Trophoblast cell (in vitro differentiated cells and primary cell): ENCODE measurements at places on chromosomes 5 and 9.

- no peak for DNase-seq
Measured at GRCh38 chr9:126532951-126533925, 80.5 kb upstream of the LMX1B start.

DNA sequence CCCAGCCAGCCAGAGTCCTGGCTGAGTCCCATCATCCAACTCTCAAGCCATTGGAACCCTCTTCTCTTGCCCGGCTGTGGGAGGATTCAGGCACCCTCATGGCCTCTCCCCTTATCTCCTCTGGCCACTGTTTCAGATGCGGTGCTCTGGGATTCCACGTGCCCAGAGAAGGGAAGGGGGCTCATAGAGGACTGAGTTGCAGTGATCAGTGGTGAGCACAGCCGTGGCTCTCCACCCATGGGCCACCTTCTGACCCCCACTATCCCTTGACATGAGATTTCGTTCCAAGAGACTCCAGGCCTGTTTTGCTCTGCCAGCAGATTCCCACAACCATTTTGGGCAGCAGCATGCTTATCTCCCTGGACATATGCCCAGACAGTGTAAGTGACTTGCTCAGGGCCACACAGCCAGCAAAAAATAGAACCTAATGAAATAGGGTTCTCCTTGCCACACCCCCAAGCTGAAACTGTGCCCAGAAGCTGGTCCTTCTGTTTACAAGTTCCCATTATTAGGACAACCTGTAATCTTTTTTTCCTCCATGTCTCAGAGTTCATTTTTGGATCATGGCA lies 2.7 kb downstream of the GPX3 start:
- DNase-seq, result no peak

GRCh38 chr5:78899922-78900362 lies 85.2 kb downstream of the ARSB start:
- DNase-seq, result peak; percentile 40

DNA sequence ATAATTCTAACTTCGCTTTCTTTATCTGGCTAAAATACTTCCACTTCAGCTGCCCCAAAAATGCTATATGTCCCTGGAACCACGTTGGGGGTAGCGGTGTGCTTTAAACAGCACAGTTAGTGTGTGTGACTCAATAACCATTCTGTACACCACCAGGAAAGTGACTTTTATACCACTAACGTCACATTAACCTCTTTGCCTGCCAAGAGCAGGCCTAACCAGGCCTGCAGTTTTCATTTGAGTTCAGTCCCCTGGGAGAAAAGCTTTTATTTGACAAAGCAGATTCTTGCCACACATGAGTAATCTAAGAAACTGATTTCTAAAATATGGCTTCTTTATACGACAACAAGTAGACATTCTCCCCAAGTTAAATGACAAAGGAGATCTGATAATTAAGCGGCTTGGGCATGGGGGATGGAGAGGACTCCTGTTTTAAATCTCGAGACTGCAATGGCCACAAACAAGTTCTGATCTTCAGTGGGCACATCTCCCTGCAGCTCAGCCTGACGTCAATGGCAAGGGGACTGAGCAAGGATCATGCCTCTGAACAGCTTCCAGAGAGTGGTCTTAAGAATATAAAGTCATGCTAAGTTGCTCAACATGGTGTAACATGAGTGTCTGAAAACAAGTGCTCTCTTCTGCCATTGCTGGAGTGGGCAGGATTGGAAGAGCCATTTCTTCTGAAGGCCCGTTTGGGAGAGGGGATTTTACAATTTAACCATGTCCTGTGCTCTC lies 91.8 kb downstream of the GLIS3 start:
- no peak for DNase-seq

GRCh38 chr5:71533142-71533541 lies 54.0 kb upstream of the MCCC2 start:
- DNase-seq, result no peak

DNA sequence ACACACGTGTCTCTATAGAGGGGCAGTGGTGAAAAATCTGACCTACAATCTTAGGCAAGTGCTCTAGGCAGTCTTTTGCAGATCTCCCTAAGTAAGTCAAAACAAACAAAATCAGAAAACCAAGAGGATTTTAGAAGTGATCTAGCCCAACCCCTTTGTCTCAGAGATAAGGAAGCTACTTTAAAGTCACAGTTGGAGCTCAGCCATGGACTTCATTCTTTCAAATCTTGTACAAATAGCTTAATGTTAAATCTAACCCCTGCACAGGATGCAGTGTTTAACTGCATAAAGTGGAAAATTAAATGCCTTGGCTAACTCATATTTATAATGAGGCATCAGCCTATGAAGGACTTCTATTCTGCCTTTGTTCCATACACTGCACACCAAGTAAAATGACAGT lies 135.1 kb upstream of the RFX3 start:
- DNase-seq, result no peak

DNA sequence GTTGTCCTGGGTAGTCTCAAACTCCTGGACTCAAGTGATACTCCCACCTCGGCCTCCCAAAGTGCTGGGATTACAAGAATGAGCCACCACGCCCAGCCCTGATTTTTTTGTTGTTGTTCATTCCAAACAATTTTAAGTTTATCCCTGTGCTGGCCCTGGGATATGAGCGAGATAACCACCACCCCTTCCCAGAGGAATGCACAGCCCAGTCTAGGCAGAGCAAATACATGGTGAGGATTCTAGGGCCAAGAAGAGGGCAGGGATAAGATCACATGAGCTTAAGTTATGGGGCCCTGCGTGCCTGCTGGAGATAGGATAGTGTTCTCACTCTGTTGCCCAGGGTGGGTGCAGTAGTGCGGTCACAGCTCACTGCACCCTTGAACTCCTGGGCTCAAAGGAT lies 21.0 kb upstream of the TOR1B start:
- DNase-seq, result peak; percentile 74

DNA sequence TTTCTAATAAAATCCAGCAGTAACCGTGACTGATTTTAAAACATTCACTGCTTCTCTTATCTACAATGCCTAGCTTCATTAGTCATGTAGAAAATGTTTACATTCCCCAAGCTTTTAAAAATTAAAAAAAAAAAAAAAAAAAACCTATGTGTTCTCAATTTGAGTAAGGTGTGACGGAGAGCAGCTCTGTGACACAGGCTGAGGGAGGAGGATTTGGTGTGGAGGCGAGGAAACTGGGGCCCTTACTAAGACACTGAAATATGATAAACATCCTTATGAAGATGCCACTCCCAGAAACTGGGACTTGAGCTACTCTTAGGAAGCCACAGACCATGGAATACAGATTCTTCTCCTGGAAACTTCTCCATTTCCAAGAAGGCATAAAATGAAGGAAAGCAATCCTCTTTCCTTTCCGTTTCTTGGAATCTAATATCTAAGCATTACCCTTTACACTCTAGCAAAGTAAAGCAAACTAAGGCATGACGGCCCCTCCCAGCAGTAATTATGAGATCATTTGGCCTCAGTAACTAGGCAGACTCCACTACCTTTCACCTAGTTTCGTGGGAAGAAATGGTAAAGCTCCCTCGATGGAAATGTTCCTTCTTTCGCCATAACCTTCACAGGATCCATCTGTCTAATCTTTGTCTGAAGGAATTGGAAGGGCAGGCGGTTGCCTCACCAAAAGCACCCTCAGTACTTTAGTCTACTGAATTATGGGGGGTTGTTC lies 23.5 kb downstream of the GRAMD2B start:
- peak; percentile 70 for DNase-seq

DNA sequence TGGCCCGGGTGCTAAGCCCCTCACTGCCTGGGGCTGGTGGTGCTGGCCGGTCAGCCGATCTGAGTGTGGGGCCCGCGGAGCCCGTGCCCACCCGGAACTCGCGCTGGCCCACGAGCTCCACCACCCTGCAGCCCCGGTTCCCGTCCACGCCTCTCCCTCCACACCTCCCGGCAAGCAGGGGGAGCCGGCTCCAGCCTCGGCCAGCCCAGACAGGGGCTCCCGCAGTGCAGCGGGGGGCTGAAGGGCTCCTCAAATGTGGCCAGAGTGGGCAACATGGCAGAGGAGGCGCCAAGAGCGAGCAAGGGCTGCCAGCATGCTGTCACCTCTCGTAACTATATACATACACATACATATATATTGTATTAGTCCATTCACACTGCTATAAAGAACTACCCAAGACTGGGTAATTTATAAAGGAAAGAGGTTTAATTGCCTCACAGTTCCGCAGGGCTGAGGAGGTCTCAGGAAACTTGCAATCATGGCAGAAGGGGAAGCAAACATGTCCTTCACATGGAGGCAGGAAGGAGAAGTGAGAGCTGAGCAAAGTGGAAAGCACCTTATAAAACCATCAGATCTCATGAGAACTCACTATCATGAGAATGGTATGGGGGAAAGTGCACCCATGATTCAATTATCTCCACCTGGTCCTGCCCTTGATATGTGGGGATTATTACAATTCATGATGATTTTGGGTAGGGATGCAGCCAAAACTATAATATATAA lies 56.8 kb downstream of the LIX1 start:
- DNase-seq, result no peak

DNA sequence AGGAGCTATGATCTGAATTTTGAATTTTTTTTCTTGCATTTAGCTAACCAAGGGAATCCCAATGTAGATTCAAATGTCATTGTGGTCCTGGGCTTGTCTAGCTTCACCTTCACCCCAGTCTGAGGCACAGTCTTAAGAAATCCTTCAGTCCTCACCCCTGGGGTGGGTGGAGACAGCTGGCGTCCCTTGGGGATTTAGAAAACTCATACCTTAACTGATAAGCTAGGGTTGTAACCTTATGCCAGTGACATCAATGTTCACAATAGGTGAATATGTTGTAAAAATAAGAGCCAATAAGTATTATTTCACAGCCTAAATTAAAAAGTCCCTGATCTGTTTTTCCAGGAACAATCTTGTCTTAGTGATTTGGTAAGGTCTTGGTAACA lies 4.6 kb downstream of the ISOC1 start:
- DNase-seq, result no peak

DNA sequence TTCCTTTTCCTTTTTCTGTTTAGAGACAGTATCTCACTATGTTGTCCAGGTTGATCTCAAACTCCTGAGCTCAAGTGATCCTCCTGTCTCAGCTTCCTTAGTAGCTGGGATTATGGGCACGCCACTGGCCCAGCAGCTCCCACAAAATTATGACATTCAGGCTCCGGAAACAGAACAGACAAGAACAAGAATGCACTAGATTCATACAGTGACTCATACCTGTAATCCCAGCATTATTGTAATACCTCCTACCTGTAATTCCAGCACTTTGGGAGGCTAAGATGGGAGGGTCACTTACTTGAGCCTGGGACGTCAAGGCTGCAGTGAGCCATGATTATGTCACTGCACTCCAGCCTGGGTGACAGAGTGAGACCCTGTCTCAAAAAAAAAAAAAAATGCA lies 26.7 kb upstream of the B4GALT1 start:
- peak; percentile 71 for DNase-seq

GRCh38 chr9:119273325-119273904 lies 95.8 kb downstream of the BRINP1 start:
- DNase-seq, result no peak

- DNase-seq, result no peak
Measured at GRCh38 chr5:66922881-66923280, 273.7 kb downstream of the CD180 start.

- DNase-seq, result no peak
Measured at GRCh38 chr9:23819403-23819802, 6.6 kb downstream of the ELAVL2 start.

GRCh38 chr5:122702524-122702875 lies 72.4 kb upstream of the SNX2 start:
- no peak for DNase-seq

GRCh38 chr5:169768416-169768815 lies 131.3 kb downstream of the DOCK2 start:
- DNase-seq, result no peak

DNA sequence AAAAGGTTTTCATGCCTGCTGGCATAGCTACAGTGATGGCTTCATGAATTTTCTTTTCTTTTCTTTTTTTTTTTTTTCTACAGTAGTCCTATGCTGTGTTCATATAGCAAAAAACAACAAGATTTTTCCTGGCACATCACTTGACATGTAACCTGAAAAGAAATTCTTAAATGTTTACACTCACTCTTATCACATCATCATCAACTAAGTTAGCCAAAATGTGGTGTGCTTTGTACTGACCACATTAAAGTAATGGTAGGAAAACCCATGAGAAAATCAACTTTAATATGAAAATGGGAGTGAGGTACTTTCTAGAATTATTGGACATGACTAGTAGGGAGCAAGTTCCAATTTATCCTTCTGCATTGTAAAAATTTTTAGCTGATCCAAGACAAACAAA lies 146.7 kb downstream of the SSBP2 start:
- DNase-seq, result no peak

- no peak for DNase-seq
Measured at GRCh38 chr9:92911511-92912475, 34.0 kb upstream of the ZNF484 start.

- DNase-seq, result no peak
Measured at GRCh38 chr5:141485321-141486055, 658 bp downstream of the PCDHGC4 start.

DNA sequence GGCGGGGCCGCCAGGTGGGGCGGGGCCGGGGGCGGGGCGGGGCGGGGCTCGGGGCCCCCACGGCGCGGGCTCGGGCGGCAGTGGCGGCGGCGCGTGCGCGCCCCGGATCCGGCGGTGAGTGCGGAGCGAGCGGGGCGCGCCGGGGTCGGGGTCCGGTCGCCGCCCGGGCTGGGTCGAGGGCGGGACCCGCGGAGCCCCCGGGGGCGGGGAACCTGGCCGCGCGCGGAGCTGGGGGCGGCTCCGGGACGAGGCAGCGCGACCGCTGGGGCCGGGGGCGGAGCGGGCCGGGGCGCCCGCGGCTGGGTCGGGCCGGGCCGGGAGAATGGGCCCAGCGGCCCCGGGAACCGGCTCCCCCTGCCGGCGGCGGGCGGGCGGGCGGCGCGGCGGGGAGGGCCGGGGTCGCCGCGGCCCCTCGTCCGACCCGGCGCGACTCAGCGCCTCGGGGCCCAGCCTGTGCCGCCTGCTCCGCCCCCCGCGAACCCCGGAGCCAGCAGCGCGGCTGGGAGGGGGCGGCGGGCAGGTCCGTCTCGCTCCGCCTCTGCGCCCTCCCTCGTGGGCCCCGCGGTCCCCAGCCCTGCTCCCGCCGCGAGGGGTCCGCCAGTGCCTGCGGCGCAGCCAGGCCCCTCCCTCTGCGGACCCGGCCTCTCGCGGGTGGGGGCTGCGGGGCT lies 3.1 kb downstream of the EGFL7 start:
- no peak for DNase-seq

DNA sequence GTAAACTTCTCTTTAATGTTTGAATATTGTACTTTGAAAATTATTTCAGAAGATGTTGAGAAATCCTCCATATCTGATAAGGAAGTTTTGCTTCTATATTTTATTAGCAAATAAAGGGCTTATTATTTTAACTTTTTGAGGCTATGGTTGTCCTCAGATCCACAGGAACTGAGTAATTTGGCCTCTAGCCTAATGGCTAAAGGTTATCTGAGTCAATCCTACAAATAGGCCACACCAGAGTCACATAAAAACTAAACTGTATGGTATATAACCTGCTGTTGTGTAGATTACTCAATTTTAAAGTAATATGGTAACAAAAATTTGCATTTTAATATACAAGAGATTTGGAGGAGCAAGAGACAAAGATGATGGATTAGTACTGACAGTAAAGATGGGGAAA lies 549.2 kb upstream of the GRAMD2B start:
- no peak for DNase-seq

- peak; percentile 87 for DNase-seq
Measured at GRCh38 chr9:81559709-81560108, 129.6 kb downstream of the TLE1 start.
